ENCODE measurements at places on chromosomes 2 and 18.

DNA sequence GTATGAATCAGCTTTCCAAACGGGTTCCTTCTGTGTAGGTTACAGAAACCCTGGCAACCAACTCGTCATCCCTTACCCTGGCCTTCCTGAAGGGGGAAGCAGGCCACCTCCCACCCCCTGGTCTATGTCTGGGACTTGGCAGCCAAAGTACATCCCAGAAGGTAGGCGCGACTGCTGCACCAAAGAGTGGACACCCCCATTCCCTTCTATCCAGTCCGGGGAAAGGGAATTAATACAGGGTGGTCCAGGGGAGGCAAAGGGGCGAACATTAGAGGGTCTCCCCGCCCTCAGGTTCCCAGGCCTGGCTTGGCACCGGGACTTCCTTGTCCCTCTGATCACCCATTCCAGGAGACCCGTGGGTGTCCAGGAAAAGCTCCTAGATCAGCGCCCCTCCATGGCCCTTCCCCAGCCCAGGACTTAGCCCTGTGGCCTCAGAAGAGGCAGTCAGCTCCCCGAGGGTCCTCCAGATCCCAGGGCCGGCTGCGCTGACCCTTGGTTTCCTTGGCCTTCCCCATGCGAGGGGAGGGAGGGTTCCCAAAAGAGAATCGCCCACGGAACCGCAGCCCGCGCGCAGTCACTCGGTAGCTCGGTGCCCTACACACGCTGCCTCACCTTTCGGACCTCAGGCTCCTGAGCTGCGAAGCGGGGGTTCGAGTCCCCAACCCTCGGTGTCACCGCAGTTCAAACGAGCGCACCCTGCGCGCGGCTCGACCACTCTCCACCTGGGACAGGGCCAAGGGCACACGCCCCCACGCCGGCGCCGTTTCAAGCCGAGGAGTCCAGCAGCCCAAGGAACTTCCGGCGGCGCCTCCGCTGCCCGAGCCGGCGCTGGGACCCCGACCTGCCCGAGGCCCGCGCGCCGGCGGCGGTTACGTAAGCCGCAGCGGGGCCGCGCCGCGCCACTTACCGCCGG is at the start of gene PER2:
PER2 (minus strand) TSS at position 874 of the 913 bp plus-strand sequence. CDS start 10,674 bp downstream, outside the sequence.
- DNase-seq = peak; percentile 11

GRCh38 chr2:5057891-5058351 is 634.3 kb upstream of the SOX11 start:
- DNase-seq = no peak

DNA sequence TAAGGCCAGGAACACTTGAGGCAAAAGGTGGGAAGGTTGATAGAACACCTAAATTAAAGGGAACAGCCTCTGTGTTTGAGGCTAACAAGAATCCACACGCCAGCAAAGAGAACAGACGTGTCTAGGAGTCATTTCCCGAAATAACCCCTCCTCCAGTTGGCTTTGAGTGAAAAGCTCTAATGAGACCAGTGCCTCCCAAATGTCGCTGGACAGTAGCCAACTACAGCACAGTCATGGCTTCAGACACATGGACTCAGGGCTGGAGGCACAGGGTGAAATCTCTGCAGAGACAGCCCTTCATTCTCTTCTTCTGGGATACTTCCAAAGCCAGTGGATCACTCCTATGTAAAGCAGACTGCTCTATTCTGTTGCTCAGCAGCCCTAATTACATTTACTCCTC is 49.6 kb downstream of the SOWAHC start:
- no peak for DNase-seq

DNA sequence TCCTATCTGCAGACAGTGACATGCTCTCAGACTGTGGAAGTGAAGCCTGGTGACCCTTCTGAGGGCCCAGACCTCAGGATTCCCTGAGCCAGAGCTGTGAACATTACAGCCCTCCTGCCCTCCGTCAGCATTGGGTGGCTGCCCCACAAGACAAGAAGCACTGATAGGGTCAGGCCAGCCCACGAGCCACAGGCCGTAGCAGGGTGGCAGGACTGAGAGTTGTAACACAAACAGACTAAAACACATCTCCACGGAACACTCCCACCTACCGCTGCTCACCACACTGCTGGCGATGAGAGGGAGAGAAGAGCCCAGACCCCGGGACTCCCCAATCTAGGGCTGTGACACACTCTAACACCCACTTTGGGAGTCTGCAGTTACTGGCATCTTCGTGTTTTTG is 264.8 kb upstream of the FSIP2 start:
- DNase-seq = no peak

DNA sequence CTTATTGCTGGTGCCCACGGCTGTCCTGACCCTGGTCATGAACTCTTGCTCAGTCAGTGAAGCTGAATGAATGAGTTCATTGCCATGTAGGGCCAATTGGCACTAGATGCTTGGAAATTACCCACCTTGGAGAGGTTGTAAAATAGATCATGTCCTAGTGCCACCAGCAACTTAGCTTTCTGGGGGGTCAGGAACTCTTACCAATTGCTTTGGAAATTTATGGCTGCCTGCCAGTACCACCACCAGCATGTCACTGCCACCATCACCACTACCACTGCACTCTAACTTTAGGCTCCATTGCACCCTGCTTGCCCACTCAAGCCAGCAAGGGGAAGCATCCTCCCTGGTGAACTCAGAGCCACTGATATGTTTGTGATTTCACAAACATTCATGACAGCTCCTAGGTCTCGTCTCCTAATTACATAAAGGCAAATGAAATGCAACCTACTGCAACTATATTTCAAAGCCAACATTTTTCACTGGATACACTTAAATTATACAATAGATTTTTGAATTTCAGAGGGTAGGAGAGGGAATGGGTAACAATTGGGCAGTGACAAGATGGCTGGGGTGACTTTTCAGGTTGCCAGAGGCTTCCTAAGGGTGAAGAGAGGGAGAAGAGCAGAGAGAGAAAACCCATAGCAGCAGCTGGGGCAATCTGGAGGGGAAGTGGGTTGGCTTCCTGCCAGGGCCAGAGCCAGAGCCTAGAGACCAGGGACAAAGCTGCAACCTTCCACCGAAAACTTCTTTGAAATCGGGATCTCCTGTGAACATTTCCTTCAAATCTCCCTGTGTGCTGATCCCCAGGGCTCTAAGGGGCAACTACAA is 3.5 kb upstream of the EMILIN1 start:
- peak; percentile 76 for DNase-seq

- DNase-seq = no peak
These were observed 4.8 kb downstream of the UXS1 start for GRCh38 chr2:106189325-106189724.

Measured in T-helper 2 cell (primary cell).